ENCODE measurements at places on chromosomes 16 and 17.

- DNase-seq: no peak
These were observed 165.7 kb downstream of the CBLN1 start for GRCh38 chr16:49115956-49116355.

DNA sequence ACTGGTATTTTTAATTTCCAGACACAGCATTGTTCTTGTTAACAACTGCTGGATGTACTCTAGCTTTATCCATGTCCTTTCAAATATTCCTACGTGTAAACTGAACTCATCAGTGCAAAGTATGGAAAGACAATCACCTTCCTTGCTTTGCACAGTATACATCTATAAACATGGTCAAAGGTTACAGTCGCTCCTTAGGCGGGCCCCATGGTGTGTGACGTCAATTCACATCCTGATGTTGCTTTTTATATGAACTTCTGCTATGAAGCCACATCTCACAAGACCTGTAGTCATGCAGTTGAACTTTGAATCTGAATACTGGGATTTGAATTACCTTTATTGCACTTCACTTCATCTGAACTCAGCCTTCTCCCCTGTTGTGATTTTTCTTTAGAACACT lies 447.6 kb upstream of the PSMD7 start:
- DNase-seq: no peak

DNA sequence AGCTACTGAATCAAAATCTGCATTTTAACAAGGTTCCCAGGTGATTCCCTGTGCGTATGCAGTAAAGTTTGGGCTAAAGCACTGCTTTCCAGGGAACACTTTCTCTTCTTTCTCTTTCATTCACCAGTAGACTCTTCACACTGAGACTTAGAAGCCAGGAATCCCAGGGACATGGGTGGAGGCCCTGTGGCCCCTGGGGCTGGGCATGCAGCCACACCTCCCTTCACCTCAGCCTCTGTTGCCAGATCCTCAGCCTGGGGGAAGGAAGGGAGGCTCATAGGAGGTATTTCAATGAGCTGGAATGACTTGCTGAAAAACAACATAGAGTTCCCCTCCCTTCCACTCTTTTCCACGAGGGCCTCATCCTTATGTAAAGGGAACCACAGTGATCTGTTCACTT lies 1.2 kb downstream of the G6PC3 start:
- DNase-seq: no peak

DNA sequence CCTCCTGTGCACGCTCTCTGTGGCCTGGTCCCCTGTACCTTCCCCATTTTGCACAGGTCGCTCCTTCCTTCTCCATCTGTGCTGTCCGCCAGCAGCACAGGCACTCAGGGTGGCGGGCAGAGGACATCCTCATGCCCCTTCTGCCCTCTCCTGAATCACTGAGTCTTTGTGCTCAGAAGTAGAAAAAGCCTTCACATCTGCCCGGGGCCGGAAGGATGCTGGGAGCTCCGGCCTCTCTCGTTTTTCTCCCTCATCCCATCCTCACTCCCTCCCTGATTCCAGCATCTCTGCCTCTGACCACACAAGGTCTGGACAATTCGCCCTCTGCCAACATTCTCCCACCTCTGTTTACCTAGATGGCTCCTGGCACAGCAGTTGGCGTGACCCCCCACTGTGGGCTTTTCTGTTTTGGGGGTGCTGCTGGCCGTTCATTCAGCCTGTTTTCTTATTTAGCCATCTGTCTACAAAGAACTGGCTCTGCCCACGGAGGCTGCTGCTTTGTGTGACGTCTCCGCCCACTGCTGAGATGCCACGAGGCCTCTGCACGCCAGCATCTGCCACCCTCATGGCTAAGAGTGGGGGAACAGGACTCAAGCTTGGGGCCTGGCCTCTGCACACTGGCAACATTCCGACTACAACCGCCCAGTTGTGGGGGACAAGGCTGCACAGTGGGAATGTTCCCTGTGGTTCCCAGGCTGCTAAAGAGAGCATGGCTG lies 36.7 kb downstream of the SEC14L5 start:
- no peak for DNase-seq

- DNase-seq: no peak
These were observed 5.7 kb upstream of the MILR1 start for GRCh38 chr17:64443086-64443760.

DNA sequence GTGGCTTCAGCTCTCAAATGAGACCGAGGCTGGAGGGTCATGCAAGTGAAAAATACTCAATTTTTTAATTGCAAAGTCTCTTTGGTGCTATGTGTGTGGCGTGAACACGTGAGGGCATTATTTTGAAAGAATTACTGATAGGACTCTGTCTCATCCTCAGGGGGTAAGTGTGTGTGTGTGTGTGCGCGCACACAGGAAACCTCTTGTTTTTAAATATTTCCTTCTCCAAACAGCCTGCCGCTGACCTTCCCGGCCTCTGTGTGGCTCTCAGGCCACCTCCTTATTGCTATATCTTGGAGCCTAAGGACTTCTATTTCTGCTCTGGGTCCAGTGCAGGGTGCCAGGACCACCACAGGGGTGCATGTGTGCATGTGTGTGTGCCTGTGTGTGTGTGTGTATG lies 99.7 kb downstream of the CMIP start:
- no peak for DNase-seq

DNA sequence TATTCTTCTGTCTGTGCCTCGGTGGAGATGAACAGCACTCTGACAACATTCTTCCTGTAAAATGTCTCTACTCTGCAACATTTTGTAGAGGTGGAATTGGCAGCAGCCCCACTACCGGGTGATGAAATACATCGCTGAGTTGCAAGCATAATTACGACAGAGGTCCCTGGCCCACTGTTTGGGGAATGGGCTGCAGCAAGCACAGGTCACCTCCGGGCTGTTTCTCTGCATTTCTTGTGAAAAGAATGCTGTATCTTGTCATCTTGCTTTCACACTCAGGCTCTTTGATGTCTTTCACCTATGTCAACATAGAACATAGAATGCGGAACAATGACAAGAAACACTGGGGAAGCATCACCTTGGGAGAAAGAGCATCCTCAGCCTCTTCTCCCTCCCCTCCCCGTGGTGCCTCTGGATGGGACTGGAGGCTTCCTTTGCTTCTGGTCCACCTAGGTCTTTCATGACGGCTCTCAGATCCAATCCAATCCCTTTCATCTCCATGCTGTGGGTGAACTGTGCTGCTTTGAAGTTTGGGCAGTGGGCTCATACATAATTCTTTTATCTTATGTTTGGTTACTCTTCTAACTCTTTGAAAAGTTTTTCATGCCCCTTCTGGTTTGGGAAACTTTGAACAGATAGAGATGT lies 265.0 kb downstream of the PHKB start:
- DNase-seq: no peak

DNA sequence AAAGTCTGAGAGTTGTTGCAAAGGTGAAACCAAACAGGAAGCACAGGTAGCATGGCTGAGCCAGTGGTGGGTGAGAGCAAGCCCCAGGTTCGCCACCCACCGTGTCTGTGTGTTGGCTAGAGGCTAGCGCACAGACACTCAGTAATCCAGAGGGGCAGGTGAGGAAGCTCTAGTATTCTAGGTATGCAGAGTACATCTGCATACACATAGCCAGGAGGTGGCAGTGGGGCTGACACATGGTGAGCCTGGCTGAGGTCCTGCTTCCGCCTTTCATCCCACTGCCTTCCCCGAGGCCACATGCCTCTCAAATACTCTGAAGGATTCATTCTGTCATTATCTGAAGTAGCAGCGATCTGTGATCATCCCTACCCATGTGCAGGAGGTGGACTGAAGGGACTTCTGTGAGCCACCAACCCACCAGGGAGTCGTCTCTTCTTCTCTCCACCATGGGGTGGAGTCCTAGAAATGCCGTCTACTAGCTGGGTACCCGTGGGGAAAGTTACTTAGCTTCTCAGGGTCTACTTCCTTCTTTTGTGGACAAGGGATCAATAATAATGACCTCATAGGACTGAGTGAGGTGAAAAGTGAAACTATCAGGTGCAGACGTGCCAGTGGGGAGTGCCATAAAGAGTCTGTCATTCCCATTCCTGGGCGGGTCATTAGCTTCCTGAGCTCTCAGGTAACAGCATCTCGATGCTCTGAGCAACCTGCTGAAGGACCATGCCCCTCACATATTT lies 36.0 kb upstream of the ICAM2 start:
- DNase-seq: no peak

DNA sequence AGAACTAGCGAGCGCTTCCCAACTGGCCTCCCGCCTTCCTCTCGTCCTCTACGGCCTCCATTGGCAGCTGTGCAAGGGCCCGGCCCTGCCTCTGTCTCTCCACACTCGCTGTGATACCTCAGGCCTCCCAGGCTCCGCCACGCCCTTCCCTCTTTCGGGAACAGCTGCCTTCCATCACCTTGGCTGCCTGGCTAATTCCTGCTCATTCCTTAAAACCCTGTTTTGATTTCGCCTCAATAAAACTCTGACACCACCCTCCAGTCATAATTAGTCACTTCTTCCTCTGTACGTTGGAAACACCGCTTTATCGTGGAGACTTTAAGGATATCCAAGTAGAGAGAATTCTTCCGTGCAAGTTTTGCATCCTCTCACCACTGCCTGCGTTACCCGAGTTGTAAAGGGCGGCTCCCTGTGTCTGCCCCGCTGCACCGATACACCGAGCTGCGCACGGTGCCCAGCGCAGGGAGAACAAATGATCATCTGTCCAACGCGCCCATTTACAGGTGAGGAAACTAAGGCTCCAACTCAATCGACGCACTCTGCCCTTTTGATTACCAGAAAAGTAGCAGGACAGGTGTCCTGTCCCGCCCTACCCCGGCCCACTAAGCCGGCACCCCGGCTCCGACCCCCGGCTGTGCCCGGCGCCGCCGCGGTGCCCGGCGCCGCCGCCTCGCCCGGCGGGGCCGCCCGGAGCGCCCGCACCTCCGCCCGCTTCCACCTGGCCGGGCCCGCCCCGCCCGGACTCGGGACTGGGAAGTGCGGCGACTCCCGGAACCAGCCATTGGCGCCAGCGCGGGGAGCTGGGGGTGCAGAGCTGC lies 139.7 kb downstream of the SEC14L1 start:
- no peak for DNase-seq

DNA sequence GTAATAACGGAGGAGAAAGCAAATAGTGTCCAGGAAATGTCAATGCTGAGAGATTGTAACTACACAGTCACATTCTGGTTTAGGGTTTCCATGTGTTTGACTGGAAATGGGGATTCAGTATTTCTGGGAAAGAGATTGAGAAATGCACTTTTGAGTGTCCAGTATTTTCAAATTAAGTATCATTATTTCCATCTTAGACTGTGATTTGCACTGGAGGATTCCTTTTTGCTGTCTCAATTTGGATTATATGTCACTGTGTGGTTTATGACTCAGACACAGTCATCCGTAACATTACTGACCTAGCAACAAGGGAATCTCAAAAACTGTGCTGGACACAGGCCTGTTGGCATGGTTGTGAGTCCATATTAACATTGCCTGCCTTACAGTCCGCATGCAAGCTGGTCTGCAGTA lies 681.4 kb downstream of the CDH11 start:
- no peak for DNase-seq

DNA sequence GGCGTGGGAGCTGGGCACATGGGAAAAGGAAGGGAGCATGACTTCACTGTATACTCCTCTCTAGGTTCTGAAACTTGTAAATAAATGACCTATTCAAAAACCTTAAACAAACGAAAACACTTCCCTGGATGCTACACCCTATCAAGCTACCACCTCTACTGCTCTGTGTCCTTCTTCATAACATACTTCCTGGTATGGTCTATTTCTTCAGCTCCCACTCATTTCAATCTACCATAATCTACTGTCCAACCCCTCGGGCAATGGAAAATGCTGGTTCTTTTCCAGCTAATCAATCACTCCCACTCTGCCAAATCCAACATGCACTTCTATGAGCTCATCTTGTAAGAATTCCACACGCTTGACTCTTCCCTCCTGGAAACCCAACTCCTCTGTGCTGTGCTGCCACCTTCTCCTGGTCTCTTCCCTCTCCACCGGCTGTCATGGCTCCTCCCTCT lies 42.4 kb downstream of the AMFR start:
- no peak for DNase-seq

DNA sequence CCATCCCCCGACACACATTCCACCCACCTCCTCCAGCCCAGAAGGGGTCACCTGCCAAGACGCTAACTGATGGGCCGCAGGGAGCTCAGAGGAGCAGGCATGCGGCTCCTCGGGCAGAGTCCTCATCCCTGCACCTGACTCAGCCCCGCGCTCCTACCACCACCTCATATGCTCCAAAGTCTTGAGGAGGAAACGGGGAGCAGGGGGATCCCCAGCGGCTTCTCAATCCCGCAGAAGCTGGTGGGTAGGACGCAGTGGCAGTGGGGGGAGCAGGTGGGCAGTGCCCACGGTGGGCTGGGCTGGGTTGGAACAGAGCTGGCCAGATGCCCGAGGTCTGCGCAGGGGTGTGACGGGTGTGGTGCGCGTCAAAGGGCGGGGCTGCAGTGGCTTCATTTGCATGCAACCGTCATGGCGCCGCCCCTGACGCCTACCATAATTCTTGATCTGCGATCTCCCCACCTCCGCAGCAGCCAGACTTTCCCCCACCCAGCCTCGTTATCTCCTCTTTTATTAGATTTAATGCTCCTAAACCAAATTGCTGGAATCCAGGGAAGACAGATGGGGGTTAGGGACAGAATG lies 39.0 kb upstream of the EMP2 start:
- DNase-seq: no peak

- DNase-seq: no peak
These were observed 75.7 kb downstream of the SPAG9 start for GRCh38 chr17:51044976-51045375.

DNA sequence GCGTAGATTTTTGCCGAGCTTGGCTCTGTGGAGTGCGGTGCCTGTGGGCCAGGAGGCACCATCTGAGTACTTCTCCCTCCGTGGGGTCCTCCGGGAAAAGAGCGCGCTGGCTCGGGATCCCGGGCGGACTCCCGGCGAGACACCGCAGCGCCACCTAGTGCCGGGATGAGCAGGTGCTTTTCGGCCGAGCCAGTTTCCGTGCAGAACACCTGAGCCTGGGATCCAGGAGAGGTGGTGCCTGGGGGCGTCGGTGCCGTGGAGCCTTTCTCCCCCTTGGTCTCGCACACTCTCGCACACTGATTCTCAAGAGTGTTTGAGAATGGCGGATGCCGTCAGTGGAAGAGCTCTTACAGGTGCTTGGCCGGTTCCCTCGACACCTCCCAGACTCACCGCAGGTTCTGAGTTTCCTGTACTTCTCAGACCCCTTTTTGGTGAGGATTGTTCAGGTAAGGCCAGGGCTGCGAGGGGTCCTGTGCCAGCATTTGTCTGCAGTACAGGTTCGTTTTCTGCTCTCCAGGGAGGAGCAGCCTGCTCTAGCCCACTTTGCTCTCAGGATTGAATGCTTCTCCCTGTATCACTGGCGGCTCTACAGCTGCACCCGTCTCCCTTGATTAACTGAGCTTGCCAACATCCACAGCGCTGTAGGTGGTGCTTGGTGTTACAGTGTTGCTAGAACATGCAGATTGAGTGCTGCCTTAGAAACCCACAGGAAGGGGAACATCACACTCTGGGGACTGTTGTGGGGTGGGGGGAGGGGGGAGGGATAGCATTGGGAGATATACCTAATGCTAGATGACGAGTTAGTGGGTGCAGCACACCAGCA lies 23.3 kb downstream of the TBCD start:
- DNase-seq: no peak

DNA sequence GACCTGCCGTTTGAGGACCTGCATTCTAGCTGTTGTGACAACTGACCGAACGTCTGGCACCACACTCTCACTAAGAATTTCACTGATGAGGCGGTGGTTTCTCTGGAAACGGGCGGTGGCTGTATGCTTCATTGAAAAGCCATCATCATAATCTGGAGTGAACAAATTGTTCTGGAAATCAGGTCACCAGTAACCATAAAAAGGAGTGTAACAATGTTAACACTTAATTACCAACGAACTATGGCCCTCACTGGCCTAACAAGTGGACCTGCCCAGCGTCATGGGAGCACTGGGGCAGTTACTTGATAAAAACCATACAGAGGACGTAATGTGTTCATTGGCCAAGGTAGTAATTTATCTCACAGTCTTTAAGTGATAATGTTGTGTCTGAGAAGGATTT lies 15.4 kb downstream of the SMARCE1 start:
- DNase-seq: no peak
